Renal cortex interstitium (tissue), 15 donors: ENCODE measurements at places on chromosomes 3 and 15. TPM values are rescaled to one million over a fixed set of nuclear protein-coding genes. Genes with fewer than 3 reads are reported as not detected.

Gene NR1D2
- 40.8 TPM for polyA plus RNA-seq

Gene AADAC
- 0.09 TPM for polyA plus RNA-seq

Gene UROC1
- polyA plus RNA-seq = 0.09 TPM

Gene ERICH6
- polyA plus RNA-seq = 0.78 TPM

Gene BBS4
- polyA plus RNA-seq = 48.5 TPM

Gene IL16
- 5.5 TPM for polyA plus RNA-seq

Gene AMOTL2
- polyA plus RNA-seq = 100 TPM

Gene KCNAB1
- 4.3 TPM for polyA plus RNA-seq

Gene CFAP100
- 0.84 TPM for polyA plus RNA-seq

Gene POLR2M
- 91.3 TPM for polyA plus RNA-seq

Gene TMEM41A
- polyA plus RNA-seq = 30.6 TPM

Gene MKRN3
- polyA plus RNA-seq = 0.24 TPM

Gene CELF6
- polyA plus RNA-seq = 3.1 TPM

Gene GASK1A
- polyA plus RNA-seq = 5.6 TPM

Gene LYSMD4
- 12.2 TPM for polyA plus RNA-seq
